ENCODE measurements at places on chromosomes 1 and 21.
A peak's percentile ranks its signal among the peaks of the same experiment; 100 is the strongest.

DNA sequence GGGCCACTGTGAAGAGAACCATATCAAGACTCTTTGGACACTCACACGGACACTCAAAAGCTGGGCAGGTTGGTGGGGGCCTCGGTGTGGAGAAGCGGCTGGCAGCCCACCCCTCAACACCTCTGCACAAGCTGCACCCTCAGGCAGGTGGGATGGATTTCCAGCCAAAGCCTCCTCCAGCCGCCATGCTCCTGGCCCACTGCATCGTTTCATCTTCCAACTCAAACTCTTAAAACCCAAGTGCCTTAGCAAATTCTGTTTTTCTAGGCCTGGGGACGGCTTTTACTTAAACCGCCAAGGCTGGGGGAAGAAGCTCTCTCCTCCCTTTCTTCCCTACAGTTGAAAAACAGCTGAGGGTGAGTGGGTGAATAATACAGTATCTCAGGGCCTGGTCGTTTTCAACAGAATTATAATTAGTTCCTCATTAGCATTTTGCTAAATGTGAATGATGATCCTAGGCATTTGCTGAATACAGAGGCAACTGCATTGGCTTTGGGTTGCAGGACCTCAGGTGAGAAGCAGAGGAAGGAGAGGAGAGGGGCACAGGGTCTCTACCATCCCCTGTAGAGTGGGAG, 36.3 kb upstream of the TDRD10 start:
- DNase-seq: no peak

GRCh38 chr21:39263372-39263771, 50.1 kb downstream of the BRWD1 start:
- peak; percentile 0 for DNase-seq

GRCh38 chr1:30196872-30197638, 526.3 kb downstream of the MATN1 start:
- DNase-seq: no peak

- DNase-seq: no peak
Measured at GRCh38 chr1:30789388-30790255, 32.0 kb upstream of the LAPTM5 start.

GRCh38 chr1:217897100-217897499, 266.0 kb downstream of the SPATA17 start:
- no peak for DNase-seq

DNA sequence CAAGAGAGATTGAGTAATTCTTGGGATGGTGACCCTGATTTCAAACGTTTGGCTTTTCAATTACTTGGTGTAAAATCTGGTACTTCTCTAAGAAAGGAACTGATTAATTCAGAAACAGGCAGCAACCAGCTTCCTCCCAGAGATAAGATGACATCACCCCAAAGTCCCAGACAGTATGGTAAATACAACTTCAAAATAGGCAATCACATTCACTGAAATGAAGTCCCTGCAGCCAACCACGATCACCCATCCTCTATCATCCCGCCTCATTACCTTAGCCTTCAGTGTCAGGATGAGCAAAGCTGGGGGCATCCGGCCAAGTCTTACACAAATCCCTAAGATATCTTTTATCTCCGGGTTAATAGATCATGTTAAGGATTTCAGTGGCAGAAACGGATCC, 26.4 kb upstream of the RUNX1 start:
- DNase-seq: peak; percentile 19

- DNase-seq: no peak
Measured at GRCh38 chr1:32266921-32267591, 16.0 kb downstream of the LCK start.

DNA sequence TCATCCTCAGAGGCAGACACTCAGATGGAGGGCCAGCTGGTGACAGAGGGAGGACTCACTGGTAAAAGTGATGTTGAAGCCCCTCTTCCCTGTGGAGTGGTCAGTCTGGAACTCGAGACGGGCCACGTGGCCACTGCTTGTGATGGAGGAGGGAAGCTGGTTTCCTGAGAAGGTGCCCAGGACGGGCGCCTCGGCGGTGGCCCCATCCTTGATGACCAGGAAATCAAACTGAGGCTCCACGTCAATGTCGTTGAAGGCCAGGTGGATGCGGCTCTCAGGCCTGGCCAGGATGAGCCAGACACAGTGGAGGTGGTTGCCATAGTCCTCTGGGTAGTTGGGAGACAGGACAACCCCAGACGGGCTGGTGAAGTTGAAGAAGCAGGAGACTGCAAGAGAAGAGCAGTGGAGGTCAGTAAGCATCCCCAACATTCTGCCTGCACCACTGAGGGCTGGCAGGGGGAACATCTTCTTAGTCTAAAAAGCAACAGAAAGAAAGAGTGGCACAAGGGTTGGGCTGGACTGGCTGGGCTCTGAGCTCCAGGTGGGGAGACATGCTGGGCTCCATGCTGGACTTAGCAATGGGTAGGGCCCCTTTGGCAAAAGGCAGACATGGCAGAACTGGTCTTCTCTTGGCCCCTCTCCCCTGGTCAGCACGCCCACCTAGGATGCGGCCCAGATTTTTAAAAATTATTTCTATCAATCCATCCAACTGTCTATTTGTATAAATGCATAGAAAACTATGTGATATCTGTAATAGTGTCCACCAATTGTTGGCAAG, 120.5 kb upstream of the HMGB4 start:
- DNase-seq: no peak

DNA sequence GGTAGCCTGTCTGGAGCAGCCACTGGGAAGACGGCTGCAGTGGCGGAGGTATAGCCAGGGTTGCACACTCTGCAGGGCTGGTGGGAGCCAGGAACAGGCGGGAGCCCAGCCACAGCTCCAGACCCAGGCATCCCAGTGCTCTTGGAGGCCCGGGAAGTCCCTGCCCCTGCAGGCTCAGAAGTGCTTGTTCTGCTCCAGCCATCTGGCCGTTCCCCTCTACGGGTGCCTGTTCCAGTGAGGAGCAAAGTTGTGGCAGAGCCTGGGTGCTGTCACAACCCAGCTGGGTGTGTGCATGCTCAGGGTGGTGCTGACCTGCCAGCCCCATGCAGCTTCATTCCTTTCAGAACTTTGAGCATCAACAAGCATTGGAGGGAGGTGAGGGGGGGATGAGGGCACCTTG, 31.7 kb upstream of the BACE2 start:
- DNase-seq: no peak

GRCh38 chr1:35691080-35691479, 27.6 kb downstream of the C1orf216 start:
- DNase-seq: no peak

DNA sequence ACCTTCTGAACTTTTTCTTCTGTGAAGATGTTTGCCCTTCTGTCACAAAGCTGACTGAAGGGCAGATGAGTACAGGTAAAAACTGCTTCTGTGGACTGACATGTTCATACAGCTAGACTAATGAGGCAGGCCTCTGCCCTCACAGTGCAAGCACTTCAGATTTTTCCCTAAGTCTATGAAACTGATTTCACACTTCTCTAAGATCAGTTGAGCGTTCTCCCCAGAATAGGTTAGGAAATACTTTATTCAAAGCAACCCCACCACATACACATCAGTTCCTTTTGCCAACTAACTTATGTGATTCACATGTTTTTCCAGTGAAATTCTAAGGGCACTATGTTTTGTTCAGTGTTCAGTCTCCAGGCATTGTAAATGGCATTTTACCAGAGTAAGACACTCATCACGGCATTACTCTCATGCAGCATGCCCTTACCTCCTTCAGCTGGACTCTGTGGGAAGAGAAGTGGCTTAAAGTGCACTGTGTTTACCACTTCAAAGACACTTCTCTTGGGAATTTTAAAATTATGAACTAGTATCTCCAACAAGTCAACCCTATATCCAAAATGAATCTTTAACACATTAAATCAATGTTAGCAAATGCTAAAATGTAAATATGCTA, 5.4 kb upstream of the PSMG1 start:
- DNase-seq: no peak

- DNase-seq: peak; percentile 34
Measured at GRCh38 chr1:99808391-99809115, 41.6 kb upstream of the AGL start.

- DNase-seq: no peak
Measured at GRCh38 chr1:111441573-111442192, 7.4 kb downstream of the WDR77 start.
